ENCODE measurements at places on chromosomes 11 and 22.

DNA sequence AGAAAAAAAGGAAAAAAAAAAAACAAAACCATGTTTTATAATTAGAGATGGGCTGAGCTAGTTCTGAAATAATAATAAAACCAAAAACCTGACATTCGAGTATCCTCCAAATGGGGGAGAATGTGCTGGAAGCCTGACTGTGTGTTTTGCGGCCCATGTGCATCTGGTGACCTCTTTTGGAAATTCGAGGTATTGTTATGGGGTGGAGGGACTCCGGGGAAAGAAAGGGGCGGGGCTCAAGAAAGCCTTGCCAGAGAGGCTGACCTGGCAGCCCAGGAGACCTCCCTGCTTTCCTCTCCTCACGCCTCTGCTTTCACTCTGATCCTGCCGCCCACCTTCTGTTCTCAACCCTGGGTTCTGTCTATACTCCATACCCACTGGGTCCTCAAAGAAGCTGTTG, 72.9 kb downstream of the CTTN start:
- H3K36me3 ChIP-seq, result no peaks in the 10 kb centered on the region
- H3K27me3 ChIP-seq, result no peaks in the 10 kb centered on the region
- no peak overlapping the region for H3K27ac ChIP-seq

- no peaks in the 10 kb centered on the region for H3K27me3 ChIP-seq
- H3K4me3 ChIP-seq, result no peak overlapping the region
- no peaks in the 10 kb centered on the region for H3K36me3 ChIP-seq
- H3K4me1 ChIP-seq, result peaks cover 6% of the 10 kb centered on the region
- H3K27ac ChIP-seq, result no peak overlapping the region
Observed at GRCh38 chr22:37417677-37418348, 9.5 kb downstream of the ELFN2 start.

- H3K27ac ChIP-seq, result no peak overlapping the region
- H3K27me3 ChIP-seq, result no peaks in the 10 kb centered on the region
- no peak for DNase-seq
- H3K36me3 ChIP-seq, result peaks cover 34% of the 10 kb centered on the region
- no peak overlapping the region for H3K4me3 ChIP-seq
Observed at GRCh38 chr22:50218996-50219727, 18.4 kb downstream of the SELENOO start.

- no peak overlapping the region for H3K4me3 ChIP-seq
- H3K4me1 ChIP-seq, result no peaks in the 10 kb centered on the region
- H3K36me3 ChIP-seq, result no peaks in the 10 kb centered on the region
- H3K27me3 ChIP-seq, result no peaks in the 10 kb centered on the region
Observed at GRCh38 chr11:68659158-68659921, 25.0 kb upstream of the GAL start.

GRCh38 chr11:69950120-69950519, 128.0 kb upstream of the ANO1 start:
- H3K27ac ChIP-seq, result no peak overlapping the region
- DNase-seq, result peak; percentile 86

- DNase-seq, result no peak
- no peak overlapping the region for H3K4me3 ChIP-seq
- peaks cover 19% of the 10 kb centered on the region for H3K4me1 ChIP-seq
- H3K27ac ChIP-seq, result no peak overlapping the region
- H3K27me3 ChIP-seq, result no peaks in the 10 kb centered on the region
- H3K36me3 ChIP-seq, result no peaks in the 10 kb centered on the region
Observed at GRCh38 chr11:66317322-66317722, 478 bp upstream of the CD248 start.

Data from iPS DF 6.9 (cell line).